Activated CD8-positive, alpha-beta T cell treated with anti-CD3 and anti-CD28 coated beads for 36 hours (primary cell): ENCODE measurements at places on chromosomes 2 and 18. TPM values are rescaled to one million over a fixed set of nuclear protein-coding genes. Genes with fewer than 3 reads are reported as not detected.

The MAPK4 gene
- not detected for total RNA-seq

The FBXO15 gene
- total RNA-seq, result 2.1 TPM

The AQP12B gene
- not detected for total RNA-seq

The C2orf80 gene
- not detected for total RNA-seq

The GCG gene
- not detected for total RNA-seq

The CXCR2 gene
- 0.27 TPM for total RNA-seq

The ARHGEF33 gene
- total RNA-seq, result not detected

The MLPH gene
- not detected for total RNA-seq

DNA sequence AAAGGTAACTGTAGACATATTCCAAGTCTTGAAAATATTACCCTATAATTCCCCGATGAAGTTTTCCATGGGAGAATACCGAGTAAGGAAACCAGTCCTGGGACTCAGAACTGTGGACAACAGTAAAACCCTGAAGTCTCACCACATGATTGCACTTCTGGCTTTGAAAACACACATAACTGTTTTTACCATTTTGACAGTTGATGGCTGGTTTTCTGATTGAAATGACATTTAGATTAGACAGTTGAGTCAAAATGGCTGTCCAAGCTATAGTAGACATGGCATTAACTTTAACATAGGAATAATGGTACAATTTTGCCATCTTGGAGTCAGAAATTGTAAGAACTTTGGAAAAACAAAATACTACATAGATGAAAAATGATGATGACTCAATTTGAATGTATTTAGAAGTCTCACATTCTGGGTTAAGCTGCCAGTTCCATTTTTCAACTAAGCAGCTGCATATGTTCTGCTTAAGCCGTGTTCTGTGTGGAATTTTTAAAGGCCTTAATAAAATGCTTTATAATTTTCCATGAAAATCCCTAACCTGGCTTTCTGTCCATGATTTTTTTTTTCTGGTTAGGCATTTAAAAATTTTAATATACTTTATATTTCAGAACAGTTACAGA, 38.3 kb upstream of the WIPF1 start:
- no peak for DNase-seq

GRCh38 chr2:26533661-26534060, 55.7 kb upstream of the OTOF start:
- no peak for DNase-seq

DNA sequence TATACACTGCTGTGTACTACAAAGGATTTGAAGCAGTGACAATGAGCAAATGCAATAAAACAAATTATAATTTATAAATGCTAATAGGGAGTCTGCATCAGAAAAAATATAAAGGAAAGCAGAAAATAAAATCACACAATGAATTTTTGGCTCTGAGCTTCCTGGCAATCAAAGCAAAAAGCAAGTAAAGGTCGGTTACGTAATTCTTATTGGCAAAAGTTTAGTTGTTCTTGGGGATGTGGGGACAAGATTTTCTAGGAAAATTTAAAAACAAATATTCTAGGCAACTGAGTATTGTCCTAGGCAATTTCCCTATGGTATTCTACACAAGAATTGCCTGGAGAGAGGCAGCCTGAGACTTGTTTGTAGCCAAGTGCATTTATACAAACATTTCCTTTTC, 1.8 kb downstream of the ORC2 start:
- DNase-seq, result no peak

DNA sequence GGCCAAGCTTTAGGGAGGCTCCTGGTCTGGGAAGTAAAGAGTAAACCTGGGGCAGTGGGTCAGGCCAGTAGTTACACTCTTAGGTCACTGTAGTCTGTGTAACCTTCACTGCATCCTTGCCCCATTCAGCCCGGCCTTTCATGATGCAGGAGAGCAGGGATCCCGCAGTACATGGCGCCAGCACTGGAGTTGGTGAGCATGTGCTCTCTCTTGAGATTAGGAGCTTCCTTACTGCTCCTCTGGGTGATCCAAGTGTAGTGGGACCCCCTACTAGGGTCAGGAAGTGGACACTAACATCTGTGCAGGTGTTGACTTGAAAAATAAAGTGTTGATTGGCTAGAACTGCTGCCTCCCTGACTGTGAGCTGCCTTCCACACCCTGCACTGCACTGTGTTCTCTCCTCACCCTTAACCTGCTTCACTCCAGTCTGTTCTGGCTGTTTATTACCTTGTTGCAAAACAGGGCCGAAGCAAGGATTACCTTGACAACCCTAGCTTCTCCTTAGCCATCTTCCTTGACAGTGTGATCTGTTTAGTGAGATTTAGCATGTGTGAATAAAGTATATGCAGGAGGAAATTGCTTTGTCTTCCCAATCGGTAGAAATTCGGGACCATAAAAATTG, 5.2 kb downstream of the RETREG2 start:
- DNase-seq, result no peak

- DNase-seq, result no peak
Observed at GRCh38 chr2:191363267-191363666, 118.1 kb downstream of the MYO1B start.

GRCh38 chr2:39356922-39357639, 80.0 kb downstream of the MAP4K3 start:
- peak; percentile 24 for DNase-seq

- DNase-seq, result no peak
Observed at GRCh38 chr2:5412001-5412400, 280.2 kb upstream of the SOX11 start.

GRCh38 chr2:195659982-195660890, 3.2 kb downstream of the SLC39A10 start:
- DNase-seq, result peak; percentile 90

DNA sequence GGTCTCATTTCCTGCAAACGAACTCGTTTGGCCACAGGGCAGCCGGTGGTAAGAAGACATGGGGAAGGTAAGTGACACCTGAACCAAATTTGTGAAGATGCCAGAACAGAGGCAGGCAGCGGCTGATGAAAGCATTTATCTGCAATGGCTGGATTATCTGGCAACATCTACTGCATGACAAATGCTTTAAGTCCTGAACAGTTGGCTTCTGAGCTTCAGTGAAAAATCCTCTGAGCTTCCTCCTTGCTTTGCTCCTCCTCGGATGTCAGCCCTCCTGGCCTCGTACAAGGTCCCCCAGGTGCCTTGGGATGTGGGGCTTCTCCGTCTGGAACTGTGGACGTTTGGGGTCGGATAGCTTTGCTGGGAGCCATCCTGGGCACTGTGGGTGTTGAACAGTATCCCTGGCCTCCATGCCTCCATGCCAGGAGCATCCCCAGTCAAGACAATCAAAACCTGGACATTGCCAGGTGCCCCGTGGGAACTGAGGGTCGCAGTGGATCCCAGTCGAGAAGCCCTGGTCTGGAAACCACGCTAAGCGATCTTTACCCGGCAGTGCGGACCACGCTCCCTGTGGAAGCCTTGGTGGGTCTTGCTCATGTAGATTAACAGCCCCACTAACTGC, 49.3 kb downstream of the KCNG2 start:
- no peak for DNase-seq

- no peak for DNase-seq
Observed at GRCh38 chr2:20669562-20670314, 2.8 kb downstream of the GDF7 start.

DNA sequence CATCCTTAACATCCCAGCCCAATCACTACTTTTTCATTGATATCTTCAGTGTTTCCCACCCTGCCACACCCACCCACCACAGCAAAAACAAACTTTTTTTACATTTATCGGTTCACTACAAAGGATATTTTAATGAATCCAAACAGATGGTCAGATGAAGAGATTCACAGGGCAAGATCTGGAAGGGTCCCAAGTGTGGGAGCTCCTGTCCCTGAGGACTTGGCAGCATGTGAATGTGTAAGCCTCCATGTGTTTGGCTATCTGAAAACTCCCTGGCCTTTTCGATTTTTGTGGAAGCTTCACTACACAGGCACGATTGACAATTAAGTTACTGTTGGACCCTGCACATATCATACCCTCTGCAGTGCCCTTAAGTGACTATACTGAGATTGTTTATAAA, 48.1 kb upstream of the CRIM1 start:
- no peak for DNase-seq

DNA sequence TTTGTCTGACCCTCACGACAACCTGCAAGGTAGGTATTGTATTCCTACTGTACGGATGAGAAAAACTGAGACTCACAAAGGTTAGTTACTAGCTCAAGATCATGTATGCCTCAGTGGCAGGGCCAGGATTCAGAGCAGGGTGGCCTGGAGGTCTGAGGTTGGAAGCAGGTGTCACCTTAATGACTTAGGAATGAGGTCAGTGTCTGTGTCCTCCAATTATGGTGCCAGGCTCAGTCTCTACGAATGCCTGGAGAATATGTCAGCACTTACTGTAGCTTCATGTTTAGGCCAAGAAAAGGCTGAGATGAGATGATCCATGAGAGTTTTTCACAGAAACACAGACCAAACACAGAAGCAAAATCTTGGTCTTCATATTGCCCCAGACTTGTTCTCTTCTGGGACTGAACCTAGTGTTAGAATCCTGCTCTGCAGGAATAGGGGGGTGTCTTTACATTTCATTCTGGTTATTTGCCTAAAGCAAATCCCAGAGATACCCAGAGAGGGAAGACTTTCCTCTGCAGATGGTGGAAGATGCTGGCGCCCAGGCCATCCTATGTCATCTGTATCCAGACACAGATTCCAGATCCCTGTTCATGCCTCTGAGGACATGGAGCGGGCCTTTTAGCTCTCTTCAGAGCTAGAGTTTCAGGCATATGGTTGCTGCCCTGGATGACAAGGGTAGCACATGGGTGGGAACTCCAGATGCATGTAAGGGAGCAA, 16.3 kb upstream of the RAB10 start:
- DNase-seq, result no peak

DNA sequence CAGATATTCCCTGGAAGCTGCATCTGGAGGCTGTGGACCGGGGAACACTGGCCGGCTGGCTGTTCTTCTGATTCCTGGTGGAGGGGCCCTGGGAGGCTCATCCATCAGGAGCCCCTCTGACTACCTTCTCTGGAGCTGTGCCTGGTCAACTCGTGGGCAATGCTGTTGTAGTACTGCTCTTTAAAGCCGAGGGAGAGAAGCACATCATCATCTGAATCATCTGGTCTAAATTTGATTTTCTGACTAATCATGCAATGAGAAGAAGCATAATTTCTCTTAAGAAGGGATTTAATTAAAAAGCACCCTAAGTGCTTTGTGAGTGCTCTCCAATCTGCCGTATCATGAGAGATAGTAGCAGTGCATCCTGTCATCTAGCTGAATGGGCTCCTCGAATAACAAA, 229.5 kb downstream of the FHOD3 start:
- DNase-seq, result no peak

GRCh38 chr18:35324926-35325655, 19.1 kb downstream of the ZNF24 start:
- no peak for DNase-seq

DNA sequence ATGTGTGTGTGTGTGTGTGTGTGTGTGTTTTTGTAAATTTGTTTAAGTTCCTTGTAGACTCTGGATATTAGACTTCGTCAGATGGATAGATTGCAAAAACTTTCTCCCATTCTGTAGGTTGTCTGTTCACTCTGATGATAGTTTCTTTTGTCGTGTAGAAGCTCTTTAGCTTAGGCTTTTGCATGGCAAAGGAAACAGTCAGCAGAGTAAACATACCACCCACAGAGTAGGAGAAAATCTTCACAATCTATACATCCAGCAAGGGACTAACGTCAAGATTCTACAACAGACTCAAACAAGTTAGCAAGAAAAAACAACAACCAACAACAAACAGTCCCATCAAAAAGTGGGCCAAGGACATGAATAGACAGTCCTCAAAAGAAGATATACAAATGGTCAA, 336.7 kb upstream of the ATP5MC3 start:
- no peak for DNase-seq

- no peak for DNase-seq
Observed at GRCh38 chr2:223062396-223062795, 10.4 kb downstream of the KCNE4 start.

DNA sequence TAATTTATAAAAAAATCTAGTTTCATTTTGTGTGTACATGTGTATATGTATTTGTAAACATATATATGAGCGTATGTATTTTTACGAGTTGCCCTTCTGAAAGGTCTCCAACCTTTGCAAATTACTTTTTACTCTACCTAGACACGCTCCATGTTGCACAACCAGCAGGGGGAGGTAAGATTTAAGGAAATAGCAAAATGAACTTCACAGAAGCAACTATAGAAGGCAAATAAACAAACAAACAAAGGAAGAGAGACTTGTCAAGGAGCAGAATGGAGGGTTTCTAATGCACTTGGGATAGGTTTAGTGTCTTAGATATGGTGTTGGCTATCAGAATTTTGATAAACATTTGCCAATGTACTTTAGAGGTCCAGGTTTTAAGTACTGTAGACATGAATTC, 820.5 kb upstream of the POU3F3 start:
- peak; percentile 1 for DNase-seq

- DNase-seq, result peak; percentile 11
Observed at GRCh38 chr18:44130376-44130942, 550.2 kb upstream of the SETBP1 start.

DNA sequence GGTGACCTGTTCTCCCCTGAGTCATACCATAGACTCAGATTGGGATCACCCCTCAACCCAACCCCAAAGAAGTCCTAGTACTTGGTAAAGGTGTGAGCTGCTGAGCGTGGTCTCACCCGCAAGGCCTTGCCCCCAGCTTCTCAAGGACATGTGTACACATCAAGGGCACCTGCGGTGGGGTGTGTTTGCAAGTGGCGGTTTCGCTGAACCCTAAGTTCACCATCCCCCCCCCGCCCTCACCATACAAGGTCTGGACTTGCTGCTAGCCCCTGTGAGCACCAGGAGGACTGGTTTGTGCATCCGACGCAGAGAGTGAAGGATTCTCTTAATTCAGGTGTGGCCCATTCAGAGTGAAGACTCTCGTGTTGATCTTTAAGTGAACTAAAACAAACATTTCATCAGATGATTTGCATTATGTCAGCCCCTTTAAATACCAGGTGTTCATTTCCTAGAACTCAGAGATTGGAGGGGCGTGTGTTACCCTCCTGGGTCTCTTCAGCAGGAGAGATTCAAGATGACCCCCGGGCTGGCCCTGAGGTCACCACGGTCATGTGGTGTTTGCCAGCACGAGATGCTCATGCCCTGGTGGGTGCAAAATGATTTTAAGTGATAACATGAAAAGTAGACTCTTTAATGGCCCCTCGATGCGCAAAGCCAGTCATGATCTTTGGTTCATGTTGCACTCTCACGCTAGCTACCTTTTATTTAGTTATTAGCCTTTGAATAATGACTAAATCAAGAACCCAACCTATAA, 27.8 kb downstream of the MTERF4 start:
- no peak for DNase-seq

DNA sequence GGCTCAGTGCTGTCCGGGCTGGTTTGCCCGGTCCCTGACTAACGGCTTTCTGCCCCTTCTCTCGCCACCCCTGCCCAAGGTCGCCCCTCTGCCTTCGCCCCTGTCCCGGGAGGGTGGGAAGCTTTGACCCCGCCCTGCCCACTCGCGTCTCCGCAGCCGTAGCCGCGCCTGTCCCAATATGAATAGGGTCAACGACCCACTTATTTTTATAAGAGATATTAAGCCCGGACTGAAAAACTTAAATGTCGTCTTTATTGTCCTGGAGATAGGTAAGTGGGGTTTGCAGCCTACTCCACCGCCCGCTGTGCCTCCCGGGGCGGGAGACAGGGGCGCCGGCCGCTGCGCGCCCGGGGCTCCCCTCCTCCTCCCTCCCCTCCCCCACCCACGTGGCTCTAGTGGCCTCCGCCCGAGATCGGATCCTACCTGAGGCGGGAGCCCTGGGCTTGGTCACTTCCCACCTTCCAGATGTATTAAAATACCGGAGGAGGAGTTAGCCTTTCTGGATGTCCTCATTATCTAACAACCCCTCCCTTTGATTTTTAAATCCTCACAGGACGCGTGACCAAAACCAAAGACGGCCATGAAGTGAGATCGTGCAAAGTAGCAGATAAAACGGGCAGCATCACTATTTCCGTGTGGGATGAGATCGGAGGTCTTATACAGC, 633 bp downstream of the NABP1 start:
- DNase-seq, result peak; percentile 76

- peak; percentile 24 for DNase-seq
Observed at GRCh38 chr2:203681978-203682377, 24.5 kb upstream of the CD28 start.
